HCT116 (cell line): ENCODE measurements at places on chromosomes 5 and 9. TPM values are rescaled to one million over a fixed set of nuclear protein-coding genes. Genes with fewer than 3 reads are reported as not detected.

- DNase-seq, result no peak
Observed at GRCh38 chr5:57358796-57359592, 123.6 kb downstream of the ACTBL2 start.

- no peak for DNase-seq
Observed at GRCh38 chr5:59209758-59210359, 627.0 kb downstream of the RAB3C start.

NUTM2G gene
- total RNA-seq, result not detected

DNA sequence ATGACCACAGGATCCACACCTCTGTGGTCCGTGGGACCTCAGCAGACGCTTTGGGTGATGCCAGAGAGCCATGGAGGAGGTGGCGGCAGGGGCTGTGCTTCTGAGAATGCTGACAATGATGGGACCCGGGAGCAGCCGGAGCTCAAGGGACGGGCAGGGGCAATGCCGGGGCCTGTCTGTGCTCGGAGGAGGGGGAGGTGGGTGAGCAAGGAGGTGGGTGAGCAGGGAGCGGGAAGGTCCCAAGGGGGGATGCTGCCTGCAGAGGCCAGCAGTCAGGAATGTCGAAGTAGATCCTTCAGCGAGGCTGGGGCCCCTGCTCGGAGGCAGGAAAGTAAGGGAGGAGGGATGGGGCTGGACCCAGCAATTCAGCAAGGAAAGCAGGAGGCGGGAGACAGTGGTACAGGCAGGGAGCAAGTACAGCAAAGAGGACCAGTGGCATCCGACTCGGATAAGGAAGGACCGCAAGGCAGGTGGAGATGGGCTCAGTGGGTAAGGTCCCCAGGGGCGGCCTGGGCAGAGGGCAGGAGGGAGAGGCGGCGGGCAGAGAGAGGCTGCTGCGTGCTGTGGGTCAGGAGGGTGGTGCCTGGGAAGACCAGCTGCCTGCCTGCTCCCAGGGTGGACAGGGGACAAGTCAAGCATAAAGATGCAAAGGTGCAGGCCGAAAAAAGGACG lies 49.0 kb downstream of the ADAMTS2 start:
- no peak for DNase-seq

- DNase-seq, result no peak
Observed at GRCh38 chr5:134968055-134968454, 348 bp downstream of the CATSPER3 start.

DNA sequence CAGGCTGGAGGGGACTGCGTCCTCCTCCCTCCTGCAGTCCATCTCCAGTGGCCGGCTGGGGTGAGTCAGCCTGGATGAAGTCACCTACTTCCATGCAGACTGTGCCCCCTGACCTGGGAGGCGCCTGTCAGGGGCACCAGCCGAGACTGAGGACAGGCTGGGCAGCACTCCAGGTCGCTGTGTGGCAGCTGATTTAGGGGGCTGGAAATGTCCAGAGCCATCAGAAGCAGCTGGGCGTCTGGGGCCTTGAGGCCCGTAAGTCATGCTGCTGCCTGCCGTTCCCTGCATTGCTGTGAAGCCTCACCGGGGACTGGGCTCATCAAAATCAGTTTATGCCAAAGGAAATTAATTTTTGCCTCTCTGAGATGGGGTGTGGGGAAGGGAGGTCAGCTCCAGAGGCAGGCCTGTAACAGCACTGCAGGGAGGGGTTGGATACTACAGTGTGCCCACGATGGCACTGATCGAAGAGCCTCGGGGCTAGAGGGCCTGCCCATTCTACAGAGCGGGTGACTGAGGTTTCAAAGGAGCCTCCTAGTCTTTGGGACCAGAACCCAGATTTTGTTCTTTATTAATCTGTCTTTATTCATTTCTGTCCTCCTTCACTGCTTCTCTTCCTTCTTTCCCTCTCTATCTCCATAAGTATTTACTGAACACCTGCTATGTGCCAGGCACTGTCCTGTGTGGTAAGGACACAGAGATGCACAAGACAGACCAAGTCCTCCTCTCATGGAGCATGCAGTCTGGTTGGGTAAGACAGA lies 70.4 kb upstream of the PSD2 start:
- DNase-seq, result no peak

AJM1 gene
- 7.1 TPM for total RNA-seq

OR1J2 gene
- total RNA-seq, result not detected

- no peak for DNase-seq
Observed at GRCh38 chr9:126222835-126223431, 103.7 kb upstream of the MVB12B start.

DNA sequence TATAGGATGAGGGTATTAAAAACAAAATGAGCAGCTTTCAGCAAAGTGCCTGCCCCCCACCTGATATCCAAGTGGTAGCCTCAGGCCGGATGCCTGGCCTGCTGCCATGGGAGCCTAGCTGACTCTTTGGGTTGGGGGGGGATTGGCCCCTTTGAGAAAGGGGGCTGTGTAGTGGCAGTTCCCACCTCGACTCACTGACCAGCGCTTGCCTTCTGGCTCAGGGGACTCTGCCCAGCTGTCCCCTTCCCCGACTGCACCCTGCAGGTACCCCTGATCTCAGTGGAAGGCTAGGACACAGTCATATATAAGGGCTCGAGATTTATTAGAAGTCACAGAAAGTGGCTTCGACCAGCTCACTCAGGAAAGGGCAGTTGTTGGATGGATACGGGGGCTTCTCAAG lies 1.5 kb upstream of the NEUROG1 start:
- no peak for DNase-seq

DNA sequence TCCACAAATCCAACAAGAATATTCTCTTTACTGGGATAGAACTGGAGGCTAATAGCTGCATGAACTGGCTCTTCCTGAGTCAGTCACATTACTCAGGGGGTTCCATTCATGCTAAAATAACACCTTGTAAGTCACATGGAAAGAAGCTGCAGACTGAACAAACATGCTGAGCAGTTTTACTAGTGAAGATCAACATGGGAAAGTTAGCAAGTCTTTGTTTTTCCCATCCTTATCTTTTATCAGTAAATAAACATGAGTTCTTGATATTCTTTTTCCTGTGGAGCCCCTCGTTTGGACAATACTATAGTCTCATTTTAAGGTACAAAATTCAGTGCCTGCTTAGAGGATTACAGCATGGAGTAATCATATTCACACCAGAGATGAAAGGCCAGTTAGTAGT lies 43.7 kb upstream of the TEK start:
- DNase-seq, result no peak

- DNase-seq, result no peak
Observed at GRCh38 chr9:18002718-18003438, 424.0 kb downstream of the SH3GL2 start.

TAS2R1 gene
- not detected for total RNA-seq

- no peak for DNase-seq
Observed at GRCh38 chr5:177372910-177373309, 11.3 kb upstream of the SLC34A1 start.

DNA sequence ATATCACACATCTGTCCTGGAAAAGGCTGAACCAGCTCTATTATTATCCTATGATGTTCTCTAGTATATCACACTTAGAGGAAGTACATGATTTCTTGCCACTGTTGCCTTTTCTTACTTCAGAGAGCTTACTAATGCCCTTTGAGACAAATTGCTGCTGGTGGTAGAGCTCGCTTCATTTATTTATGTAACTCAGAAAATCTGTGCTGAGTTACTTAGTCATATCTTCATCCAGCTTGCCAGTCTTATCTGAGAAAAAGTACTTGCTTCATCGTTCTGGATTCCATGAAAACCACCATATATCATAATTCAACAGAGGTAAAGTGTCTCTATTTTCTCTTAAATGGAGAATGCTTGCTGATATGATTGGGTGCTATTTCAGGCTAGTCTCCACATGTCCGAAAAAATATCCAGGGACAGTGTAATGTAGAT lies 26.6 kb downstream of the PTPDC1 start:
- no peak for DNase-seq

BARHL1 gene
- total RNA-seq, result not detected

DNA sequence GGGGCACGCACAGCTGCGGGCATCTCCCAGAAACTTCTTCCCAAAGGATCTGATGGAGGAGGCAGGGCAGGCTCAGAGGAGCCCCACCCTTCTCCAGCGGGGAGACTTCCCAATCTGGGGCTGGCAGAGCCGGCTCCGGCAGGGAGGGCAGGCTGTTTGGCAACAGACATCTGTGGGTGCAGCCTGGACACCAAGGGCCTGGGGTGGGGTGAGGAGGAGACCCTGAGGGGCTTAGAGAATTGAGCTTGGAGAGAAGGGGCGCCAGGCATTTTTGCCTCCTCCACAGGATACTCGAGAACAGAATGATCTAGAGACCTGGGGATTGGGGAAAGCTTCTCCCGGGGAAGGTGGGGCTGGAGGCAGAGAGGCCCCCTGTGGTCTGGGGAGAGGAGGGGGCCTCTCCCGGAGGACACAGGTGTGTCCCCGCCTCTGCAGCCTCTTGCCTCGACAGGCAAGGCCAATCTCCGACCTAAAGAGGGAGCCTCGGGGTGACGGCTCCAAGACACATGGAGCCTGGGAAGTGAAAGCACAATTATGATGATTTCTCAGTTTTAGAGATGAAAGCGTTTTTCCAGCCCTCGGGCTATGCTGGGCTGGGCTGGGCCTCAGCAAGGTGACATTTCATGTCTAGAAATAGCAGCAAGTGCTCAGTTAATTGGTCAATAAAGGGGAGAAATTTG lies 8.4 kb downstream of the LHX3 start:
- no peak for DNase-seq

GABRA6 gene
- total RNA-seq, result not detected

NCS1 gene
- 68.7 TPM for total RNA-seq

SLC6A19 gene
- total RNA-seq, result not detected

- no peak for DNase-seq
Observed at GRCh38 chr5:130890610-130891009, 274.4 kb downstream of the HINT1 start.

- no peak for DNase-seq
Observed at GRCh38 chr5:103356350-103357091, 98.0 kb downstream of the MACIR start.

DNA sequence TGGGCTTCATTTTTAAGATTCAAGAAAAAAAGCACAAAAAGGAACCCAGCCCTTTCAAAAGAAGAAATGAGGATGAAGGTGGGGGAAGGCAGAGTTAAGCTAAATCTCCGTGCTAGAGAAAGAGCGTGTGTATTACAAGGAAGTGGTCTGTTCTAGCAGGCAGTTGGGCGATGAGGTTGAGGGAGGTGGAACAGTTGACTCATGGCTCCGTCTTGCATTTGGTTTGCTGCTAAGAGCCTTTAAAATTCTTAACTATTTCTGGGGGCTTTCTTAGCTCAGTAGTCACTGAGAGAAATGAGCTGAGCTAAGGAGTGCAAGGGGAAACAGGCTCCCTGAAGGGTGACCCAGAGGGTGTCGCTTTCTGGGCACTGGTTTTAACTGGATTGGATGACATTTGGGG lies 117.4 kb downstream of the GCNT1 start:
- DNase-seq, result no peak

GRCh38 chr5:33827018-33827707 lies 64.6 kb downstream of the ADAMTS12 start:
- no peak for DNase-seq

TPM2 gene
- 278 TPM for total RNA-seq

- DNase-seq, result no peak
Observed at GRCh38 chr5:173468821-173469251, 140.6 kb upstream of the STC2 start.

DNA sequence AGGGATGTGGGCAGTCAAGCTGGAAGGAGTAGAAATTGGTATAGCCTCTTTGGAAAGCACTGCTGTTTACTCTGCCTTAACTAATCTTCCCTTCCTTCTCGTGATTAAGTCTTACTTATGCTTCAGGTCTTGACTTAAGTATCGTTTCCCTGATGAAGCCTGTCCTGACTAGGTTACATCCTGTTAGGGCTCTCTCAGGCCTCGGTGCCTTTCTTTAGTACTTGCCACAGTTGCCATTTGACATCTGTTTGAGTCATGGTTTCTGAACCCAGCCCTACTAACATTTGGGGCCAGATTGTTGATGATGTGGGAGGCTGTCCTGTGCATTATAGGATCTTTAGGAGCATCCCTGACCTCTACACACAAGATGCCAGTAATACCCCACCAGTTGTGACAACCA lies 94.4 kb downstream of the GAPVD1 start:
- DNase-seq, result no peak

INSYN2B gene
- total RNA-seq, result not detected

MYO10 gene
- 34.9 TPM for total RNA-seq

CCDC192 gene
- total RNA-seq, result not detected

DNA sequence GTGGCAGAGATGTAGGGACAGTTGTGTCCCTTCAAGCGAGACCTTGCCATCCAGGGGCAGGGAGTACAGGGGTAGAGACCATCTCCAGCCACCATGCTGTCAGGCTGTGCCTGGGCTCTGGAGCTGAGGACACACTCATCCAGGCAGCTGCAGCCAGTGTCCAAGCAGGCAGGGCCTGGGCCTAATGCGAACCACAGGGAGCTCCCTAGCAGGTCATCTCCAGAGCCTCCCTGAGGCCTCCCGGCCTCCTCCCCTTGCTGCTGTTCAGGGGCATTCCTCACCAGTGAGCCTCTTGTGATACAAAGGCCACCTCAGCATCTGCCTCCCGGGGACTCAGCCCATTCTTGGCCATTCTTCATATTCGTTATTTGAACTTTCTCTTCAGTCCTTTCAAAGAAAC lies 35.0 kb downstream of the TPPP start:
- no peak for DNase-seq

GRCh38 chr5:135615581-135616260 lies 36.9 kb upstream of the CXCL14 start:
- no peak for DNase-seq

RPS14 gene
- total RNA-seq, result 2,557 TPM

DNA sequence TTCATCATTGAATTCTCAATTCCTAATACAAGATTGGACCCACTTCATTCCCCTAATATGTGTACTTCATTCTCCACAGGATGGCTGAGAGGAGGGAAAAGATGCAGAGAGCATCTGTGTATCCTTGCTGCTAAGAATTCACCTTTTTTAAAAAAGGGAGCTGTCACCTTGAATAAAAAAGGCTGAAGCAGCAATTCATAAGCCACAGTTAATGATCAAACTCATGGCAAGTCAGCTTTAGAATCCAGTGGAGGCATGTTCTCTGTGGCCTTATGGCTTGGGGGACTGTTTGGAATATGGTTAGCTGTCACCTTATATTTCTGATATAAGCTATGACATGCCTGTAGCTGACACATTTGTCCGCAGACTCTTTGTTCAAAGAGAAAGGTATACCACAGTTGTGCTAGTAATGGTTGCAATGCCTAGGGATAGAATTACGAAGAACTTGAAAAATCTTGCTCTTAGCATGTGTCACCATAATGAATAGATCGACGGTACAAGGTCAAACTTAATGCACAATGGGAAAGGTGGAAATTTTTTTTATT lies 256.8 kb upstream of the TNC start:
- DNase-seq, result no peak

DNA sequence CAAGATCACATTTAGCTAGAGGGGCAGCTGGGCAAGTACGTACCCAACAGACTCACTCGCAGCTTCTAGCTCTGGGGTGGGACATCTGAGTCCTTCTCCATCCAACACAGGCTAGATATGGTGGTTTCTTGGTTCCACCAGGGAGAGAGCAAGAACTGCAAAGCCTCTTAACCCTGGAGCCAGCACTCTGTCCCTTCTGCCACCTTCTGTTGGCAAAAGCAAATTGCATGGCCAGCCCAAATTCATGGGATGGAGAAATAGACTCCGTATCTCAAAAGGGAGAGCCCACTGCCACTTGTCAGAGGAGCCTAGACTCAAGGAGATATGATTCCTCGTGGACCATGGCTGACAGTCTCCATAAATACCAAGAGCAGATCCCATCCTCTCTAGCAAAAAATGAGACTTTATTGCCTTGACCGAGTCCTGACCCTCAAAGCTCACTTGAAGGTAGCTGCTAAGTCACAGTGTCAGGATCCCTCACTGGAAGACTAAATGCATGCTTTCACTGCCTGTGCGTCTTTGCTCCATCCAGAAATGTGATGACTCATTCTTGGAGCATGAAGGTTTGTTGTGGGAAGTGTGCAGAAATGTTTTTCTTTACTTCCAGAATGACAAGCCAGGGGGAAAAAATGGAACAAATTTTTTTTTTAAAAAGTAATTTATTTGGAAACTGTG lies 28.8 kb upstream of the ROR2 start:
- peak; percentile 26 for DNase-seq
